T follicular helper cell (primary cell): ENCODE measurements at places on chromosomes 16 and 17.

GRCh38 chr16:85601730-85602401 lies 11.3 kb upstream of the GSE1 start:
- no peak for DNase-seq

GRCh38 chr17:16512011-16512410 lies 20.0 kb upstream of the LRRC75A start:
- DNase-seq, result no peak

GRCh38 chr16:78641433-78641832 lies 542.0 kb downstream of the WWOX start:
- no peak for DNase-seq

DNA sequence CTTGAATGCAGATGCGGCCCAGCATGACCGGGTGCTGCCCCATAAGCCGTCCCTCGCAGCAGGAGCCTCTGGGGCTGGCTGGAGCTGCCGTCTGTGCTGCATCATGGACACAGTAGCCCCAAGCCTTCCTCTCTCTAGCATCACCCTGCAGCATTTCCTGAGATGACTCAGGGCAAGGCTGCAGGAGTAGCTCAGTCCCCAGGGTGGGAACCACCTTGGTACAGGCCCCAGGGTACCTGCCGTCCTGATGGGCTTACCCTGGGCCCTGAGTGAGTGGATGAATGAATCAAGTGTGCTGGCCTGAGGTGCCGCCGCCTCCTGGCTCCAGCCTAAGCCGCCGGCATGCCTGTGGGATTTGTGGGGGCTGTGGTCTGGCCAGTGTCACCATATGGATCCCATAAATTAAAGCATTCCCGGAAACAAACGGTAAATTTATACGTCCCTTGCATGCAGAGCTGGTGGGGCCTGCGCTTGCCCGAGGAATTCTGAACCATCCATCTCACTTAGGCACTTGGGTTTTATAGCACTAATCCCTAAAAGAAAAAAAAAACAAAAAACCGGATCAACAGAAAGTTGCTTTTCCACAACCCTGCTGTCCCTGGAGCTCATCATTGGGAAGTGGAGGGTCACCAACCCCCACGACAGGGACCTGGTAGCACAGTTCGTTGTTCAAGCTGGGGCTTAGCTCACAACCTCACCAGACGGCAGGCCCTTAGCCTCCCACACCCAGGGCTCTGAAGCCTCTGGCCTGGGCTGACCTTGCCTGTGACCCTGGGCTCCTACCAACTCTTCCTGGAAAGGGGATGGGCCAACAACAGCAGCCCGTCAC lies 242.6 kb upstream of the CIBAR2 start:
- no peak for DNase-seq

GRCh38 chr17:70916469-70916868 lies 747.1 kb downstream of the KCNJ2 start:
- DNase-seq, result no peak

DNA sequence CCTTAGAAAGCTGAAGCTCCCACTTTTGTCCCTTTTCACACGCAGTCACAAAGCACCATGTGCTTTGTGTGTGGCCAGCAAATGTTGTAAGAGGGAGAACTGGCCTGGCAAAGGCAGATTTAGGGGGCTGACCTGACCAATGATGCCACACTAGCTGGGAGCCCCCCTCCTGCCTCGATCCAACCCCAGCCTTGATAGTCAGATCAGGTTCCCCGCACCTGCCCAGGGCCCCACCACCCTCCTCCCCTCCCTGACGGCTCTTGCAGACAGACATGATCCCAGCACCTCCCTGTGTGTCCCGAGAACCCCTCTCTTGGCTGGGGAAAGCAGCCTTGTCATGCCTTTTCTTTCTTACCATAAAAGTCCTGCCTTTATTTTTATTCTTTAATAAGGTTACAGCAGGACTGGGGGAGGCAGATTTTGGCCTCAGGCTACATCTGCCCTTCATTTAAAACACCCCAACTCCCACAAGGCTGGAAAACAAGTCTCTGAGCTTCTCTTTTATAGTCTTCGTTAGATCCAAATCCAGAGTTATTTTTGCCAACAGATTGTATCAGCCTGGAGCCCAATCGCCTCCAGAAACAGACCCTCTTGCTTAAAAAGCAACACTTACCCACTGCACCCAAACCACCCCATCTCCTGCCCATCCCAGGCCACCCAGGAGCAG lies 201.8 kb upstream of the CDH5 start:
- DNase-seq, result no peak

- no peak for DNase-seq
Observed at GRCh38 chr17:13753154-13753553, 151.4 kb upstream of the HS3ST3A1 start.

GRCh38 chr17:77494664-77495435 lies 354.1 kb downstream of the SEC14L1 start:
- peak; percentile 64 for DNase-seq

DNA sequence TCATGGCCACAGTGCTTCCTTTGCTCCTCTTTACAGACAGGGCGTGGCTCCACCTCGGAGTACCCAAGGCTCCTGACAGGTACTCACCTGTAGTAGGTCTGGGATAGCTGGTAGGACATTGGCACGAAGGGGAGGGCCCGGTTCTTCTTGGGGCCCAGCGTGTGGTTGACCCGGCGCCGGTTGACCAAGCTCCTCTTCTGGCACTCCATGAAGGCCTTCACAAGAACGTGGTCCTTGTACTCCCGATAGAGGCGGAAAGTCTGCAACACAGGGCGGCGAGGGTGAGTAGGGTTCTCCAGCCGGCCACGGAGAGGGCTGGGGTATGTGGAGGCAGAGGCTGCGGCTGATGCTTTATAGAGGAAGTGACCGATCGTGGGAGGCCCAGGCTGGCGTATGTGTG lies 69.7 kb downstream of the IL21R start:
- DNase-seq, result no peak

- DNase-seq, result no peak
Observed at GRCh38 chr17:55681342-55681700, 41.3 kb downstream of the TMEM100 start.

- no peak for DNase-seq
Observed at GRCh38 chr17:49779739-49780231, 8.7 kb upstream of the KAT7 start.
